ENCODE measurements at places on chromosomes 2 and 18.

GRCh38 chr2:196511258-196512168 lies 128.0 kb upstream of the CCDC150 start:
- no peak for DNase-seq

DNA sequence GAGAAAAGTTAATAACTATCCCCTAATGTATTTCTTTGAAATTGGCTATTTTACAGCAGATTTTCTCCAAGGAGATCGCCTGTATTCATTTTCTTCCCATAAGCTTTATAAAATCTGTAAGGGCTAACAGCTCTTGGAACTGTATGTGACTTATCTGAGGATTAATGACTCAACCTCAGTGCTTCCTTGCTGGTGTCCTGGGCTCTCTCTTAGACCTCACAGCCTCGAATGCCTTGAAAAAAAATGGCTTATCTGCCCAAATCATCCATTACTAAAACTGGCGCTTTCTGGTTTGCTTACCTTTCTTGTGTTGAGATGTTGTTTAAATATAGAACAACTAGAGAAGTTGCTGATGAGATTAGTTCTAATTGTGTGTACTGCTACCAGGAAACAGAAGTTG lies 713.6 kb downstream of the SLC4A3 start:
- no peak for DNase-seq

- no peak for DNase-seq
Observed at GRCh38 chr2:2832657-2833056, 501.6 kb upstream of the MYT1L start.

- DNase-seq = no peak
Observed at GRCh38 chr2:16321256-16321655, 344.4 kb downstream of the CYRIA start.

GRCh38 chr2:127083819-127084503 lies 23.0 kb downstream of the BIN1 start:
- DNase-seq = no peak

DNA sequence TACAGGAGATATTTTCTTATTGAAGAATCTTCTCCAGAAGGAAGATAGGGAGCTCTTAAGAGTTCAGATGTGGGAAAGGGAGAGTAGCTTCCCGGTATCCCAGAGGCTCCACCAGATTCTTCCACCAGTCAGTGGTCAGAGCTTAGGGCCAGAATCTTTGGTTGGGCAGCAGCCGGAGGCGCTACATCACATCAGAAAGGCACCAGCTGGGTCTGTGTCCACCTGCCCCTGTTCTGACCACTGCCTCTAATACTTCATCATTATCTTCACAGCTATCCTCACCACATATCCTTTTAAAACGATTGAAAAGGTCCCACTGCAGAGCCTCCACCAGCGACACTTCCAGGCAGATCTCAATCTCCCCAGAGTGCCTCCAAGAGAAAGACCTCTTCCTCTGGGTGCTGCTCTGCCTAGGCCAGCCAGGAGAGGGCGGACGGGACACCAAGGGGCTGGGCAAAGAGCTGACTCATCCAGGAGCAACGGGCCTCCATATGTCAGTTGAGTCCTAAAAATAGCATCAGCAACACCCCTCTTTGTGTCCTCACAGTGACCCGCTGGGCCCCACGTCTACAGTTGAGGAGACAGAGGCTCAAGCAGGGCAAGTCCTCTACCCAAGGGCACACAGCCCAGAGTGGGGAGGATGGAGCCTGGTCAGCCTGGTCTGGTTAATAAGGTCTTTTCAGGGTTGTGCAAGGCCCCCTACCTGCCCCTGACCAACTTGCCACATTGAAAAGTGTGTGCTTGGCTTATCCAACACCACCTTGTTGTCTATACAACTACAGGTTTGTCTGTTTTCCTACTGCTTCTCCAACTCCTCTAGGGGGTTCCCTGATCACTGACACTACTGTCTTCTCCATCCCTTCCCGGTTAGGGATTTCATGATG lies 81.2 kb downstream of the ADD2 start:
- peak; percentile 67 for DNase-seq

DNA sequence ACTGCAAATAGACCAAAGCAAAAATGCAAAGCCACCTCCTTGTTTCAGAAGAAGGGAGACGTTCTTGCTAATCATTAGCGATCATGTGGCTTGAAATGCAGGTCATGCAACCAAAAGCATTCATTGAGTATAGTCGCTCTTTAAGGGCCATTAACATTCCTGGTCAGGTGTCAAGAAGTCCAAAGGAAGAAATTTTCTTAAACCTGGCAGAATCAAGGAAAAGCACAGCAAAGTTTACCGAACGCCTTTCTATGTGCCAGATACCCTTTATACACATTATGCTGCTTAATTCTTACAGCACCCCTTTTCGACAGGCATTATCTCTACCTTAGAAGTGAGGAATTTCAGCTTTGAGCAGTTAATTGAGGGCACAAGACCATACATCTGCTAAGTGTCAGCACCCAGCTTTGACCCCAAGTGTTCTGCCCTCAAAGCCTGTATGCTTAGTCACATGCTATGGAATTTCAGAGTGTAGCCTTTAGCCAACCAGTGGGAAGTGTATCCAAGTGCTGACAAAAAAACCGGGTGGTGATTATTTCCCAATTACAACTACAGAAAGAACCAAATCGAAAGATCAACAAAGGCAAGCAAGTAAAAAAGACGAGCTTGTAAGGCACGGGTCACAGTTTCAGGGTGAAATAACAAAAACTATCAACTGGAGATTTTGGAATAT lies 70.8 kb downstream of the EPHA4 start:
- no peak for DNase-seq

- no peak for DNase-seq
Observed at GRCh38 chr18:34817636-34818035, 107.5 kb downstream of the DTNA start.

GRCh38 chr18:45565280-45565970 lies 49.9 kb upstream of the SLC14A2 start:
- no peak for DNase-seq

DNA sequence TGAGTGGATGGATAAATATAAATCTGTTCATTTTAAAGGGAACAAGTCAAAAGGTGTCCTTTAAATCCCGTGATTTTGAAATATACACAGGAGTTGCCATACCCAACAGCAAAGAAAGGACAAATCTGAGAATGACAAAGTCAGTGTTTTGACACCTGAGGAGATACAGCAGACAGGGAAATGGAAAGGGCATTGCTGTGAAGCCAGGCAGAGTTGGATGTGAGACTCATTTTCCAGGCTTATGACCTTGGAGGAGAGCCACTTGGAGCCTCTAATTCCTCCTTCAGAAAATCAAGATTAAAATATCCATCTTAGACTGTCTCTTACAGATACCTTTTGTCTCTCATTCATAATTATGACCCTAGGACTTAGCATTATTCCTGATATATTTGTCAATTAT lies 154.5 kb downstream of the GALNT3 start:
- no peak for DNase-seq

GRCh38 chr2:149164827-149165226 lies 126.3 kb downstream of the LYPD6B start:
- no peak for DNase-seq

DNA sequence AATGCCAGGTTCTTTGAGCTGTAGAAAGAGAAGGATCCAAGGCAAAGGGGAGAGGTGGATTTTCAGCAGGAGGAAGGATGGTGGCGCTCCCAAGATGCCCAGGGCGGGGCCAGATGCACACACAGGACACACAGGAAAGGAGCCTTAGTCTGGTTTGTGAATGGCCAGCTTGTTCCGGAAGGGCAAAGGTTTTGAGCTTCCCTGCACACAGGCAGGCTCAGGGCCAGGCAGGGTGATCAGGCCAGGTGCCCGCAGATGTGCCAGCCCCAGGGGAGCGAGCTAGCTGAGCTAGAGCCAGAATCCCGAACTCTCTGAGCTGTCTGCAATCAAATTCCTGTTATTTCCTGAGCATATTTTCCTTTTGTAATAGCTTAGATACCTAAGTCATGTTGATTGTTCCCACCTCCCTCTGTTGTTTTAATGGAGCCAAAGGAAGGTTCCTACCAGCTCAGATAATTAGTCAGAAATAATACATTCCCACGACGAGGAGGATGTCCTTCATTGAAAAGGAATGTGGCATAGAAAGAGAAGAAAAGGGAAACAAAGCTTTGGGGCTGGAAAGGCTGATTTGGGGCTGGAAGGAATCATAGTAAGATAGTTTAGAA lies 13.7 kb upstream of the OTOF start:
- DNase-seq = no peak

DNA sequence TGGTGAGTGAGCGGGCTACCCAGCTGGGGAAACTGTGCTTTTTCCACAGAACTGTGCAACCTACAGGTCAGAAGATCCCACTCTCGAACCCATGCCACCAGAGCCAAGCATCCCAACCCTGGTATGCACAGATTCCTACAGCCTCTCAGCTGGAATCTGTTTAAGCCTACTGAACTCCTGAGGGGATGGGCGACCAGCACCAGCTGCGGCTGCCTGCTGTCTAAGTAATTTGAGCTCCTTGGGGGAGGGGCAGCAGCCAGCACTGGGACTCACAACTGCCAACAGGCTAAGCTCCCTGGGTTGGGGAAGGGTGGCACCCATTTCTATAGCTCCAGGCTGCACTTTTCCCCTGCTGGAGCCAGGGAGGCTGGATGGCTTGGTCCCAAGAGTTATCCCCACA lies 11.8 kb downstream of the CYP27C1 start:
- no peak for DNase-seq

- no peak for DNase-seq
Observed at GRCh38 chr2:164993287-164994016, 38.1 kb upstream of the SLC38A11 start.

DNA sequence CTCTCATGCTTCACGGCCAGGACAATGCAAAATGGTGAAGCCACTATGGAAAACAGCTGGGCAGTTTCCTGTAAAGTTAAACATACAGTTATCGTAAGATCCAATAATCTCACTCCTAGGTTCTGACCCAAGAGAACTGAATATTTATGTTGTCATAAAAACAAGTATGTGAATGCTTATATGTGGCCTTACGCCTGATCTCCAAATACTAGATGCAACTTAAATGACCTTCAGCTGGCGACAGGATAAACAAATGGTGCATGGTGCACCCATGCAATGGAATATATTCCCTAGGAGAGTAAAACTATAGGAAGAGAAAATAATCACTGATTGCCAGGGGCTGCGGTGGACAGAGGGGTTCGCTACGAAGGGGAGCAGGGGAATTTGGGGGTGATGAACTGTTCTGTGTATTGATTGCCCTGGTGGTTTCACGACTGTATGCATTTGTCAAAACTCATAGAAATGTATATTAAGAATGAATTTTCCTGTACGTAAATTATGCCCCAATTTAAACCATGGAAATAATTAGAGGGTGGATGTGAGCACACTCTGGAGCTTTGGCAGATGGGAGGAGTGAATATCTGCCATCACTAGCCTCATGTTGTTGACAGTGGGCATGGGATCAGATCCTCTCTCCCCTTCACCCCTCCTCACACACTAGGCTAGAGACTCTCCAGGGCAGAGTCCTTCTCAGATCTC lies 100.8 kb upstream of the MYCN start:
- DNase-seq = no peak

DNA sequence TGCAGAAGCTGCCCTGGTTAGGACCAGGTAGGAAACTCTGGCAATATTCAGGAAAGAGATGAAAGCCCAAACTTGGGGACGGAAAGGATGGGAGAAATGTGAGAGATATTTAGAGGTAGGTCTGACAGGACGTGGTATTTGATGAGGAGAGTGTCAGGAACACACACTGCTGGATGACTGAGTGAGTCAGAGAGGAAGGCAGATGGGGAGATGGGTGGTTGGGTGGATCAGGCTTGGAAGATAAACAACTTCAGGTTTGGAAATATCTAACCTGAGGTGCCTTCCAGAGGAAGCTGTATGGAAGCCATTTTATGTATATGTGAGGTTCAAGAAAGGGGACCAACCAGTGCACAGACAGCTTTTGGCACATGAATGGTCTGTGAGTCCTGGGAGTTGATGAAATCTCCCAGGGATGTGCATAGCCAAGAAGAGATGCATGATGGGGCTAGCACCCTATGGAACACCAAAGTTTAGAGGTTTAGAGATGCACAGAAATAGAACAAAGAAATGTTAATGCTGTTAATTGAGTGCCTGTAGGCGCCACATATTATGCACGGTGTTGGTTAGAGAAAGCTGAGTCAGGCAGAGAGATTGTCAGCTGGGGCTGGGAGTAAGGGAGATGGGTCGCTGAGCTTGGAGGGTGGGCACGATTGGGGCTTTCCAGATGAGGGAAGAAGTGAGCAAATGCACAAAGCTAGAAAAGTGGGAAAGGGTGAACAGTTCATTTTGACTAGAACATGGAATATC lies 101.0 kb downstream of the VIT start:
- DNase-seq = no peak

- DNase-seq = no peak
Observed at GRCh38 chr2:202589582-202589949, 45.2 kb upstream of the FAM117B start.

- DNase-seq = no peak
Observed at GRCh38 chr2:108240966-108241365, 1.2 kb downstream of the SULT1C3 start.

GRCh38 chr2:160207271-160207670 lies 7.2 kb upstream of the ITGB6 start:
- no peak for DNase-seq

DNA sequence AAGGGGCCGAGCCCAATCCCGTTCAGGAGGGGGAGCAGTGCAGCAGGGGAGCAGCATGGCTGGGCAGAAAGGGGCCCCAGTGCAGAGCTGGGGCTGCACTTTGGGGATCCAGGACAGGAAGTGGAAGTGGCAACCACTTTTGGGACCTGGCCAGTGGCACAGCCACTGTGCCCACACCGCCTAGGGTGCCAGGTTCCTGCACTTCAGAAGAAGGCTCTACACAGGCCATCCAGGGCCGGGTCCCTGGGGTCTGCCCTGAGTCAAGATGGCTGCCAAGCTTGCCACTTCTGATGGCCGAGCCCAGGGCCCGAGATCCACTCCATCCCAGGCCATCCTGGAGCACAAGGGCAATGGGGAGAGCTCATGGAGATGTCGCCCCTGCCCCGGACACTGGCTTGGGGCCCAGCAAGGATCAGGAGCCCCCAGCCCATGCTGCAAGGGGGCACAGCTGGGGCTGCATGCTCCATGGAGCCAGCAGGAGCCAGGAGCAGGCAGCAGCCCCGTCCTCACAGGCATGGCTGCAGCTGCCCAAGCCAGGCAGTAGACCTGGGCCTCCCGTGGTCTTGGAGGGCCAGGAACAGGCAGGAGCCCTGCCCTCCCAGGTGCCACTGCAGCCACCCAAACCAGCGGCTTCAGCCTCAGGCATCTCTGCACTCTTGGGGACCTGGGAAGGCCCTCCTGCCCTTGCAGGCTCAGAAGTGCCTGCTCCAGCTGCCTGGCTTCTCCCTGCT lies 35.0 kb upstream of the ID2 start:
- no peak for DNase-seq

- DNase-seq = no peak
Observed at GRCh38 chr2:146027156-146027555, 1507.2 kb upstream of the ZEB2 start.

GRCh38 chr2:201913201-201913600 lies 106.9 kb downstream of the CDK15 start:
- no peak for DNase-seq

DNA sequence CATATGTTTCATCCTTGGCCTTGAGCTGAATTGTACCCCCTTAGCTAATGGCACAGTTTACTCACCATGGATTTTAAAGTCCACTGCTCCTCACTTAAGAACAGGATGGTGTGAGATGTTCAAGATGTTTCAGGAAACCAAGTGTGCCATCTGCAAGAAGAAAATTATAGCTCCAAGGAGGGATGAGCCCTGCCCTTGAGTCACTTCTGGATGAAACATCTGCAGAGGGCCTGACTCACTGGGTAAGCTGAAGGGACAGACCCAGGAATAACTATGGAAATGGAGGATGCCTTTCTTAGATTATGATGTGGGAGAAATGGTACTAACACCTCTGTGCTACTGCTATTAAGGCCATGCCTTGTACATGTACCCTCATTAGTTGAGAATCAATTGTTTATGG lies 6.4 kb downstream of the MARS2 start:
- DNase-seq = no peak
